ENCODE measurements at places on chromosomes 7 and 10.
A peak's percentile ranks its signal among the peaks of the same experiment; 100 is the strongest.

DNA sequence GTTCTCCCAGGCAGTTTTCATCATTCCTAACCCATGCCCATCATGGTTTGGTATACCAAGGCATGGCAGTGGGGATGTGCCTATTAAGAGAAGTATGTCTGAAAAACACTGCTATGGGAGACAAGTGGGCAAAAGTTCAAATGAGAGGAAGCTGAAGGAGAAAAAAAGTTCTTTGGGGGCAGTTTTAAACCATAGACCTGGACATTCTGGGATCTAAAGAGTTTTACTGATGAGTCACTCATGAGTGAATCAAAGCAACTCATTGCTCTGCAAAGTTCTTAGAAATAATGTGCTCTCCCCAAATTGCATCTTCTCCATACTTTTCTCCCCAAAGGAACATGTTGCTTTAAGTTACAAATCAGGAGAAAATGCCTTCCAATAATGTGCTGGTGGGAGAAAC lies 256.9 kb upstream of the MTPN start:
- DNase-seq, result no peak

GRCh38 chr7:144414815-144415214 lies 11.3 kb upstream of the NOBOX start:
- no peak for DNase-seq

DNA sequence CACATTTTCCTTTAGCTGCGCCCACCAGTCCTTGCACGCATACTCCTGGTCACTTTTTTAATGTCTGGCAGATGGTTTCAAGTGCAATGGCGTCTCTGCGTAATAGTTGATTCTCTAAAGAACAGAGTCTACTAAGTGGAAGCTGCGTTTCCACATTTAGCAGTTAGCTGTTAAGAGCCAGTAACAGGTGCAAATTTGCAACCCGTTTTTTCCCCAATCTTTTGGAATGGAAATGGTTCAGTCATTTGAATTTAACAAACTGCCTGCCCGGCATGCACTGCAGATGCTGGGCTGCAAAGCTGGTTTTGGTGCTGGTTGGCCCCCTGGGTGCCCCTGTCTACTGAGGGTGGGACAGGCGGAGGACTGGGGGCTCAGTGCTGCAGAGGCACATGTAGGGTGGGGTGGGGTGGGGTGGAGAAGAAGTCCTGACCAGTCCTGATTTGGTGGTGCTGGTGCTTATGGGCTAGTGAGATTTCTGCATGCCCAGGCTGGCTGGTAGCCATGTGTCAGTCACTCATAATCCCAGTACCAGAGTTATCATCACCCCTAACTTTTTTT lies 43.9 kb downstream of the CUX1 start:
- no peak for DNase-seq

DNA sequence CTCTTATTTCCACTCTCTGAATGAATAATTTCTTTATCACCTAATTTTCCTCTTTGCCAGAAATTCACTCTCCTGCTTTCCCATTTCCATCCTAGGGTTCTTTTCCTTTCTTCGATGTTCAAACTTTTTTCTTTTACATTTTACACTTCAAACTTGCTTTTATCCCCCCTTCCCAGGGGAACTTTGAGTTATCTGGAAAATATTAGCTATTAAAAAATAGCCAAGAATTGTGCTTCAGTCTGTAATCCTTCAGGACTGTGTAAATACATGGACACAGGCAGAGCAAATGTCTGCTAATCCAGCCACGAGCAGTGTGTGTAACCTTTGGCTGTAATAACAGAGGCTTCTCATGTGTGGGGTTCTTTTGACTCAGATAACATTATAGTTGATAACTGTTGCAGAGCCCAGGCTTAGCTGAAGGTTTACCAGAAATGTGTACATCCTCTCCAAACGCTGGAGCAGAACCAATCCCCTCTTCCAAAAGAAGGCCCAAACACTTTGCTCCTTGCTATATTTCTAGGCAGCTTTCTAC lies 4.6 kb downstream of the ASB4 start:
- no peak for DNase-seq

DNA sequence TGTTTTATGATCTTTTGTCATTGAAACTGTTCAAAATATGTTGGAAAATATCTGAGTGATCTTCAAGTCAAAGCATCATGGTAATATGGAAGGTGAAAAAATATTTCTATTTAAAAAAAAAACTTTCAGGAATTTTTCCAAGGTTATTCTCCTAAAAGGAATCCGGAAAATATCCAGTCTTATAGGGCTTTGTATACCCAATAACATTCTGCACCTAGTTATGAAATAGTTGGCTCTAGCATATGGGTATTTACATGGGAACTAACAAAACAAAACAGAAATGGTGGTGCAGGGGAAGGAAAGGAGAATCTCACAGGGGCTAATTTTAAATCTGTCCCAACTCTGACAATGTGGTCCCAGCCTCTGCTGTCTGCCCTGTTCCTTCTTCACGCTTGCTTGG lies 167.1 kb upstream of the RHEB start:
- no peak for DNase-seq

DNA sequence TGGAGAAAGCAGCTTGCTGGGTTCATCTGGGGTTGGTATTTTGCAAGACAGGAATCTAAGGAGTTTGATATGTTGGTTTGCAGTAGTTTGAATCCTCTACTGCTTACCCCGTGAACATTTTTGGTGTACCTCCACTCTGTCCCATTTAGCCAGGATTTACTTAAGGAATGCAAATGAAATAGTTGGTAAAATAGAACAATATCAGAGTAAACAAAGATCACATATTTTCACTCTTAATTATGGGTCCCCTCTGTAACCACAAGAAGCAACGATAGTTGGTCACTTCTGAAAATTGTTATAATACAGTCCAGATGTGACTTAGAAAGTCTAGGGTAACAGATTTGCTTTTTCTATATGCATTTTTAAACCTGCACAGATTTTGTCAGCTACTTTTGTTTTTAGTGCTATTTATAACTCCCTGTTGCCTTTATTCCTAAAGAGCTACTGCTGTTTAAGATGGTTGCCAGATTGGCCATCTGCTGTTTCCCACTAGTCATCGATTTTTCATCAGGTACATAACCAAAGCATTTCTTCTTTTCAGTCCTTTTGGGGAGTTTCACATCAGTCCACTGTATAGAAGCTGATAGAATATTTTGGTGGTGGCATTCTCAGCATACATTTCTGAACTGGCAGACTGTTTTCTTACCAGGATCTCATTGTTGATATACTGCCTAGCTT lies 37.6 kb downstream of the MAPK8 start:
- no peak for DNase-seq

DNA sequence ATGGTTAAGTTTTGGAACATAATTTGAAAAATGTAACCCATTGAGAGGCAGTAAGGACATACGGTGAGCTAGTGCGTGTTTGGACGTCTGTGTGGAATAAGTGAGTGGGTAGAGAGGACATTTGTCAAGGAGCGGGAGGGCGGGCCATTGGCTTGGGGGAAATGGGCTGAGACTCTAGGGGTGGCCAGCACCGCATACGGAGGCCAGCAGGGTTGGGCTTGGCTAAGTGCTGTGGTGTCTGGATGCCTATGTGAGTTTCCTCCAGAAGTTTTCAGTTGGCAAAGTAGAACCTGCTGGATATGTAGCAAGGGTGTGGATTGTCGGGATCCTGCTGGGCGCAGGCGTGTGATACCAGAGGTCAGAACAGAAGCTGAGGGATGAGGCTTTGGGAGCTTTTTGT lies 103.0 kb downstream of the TCF7L2 start:
- DNase-seq, result no peak

DNA sequence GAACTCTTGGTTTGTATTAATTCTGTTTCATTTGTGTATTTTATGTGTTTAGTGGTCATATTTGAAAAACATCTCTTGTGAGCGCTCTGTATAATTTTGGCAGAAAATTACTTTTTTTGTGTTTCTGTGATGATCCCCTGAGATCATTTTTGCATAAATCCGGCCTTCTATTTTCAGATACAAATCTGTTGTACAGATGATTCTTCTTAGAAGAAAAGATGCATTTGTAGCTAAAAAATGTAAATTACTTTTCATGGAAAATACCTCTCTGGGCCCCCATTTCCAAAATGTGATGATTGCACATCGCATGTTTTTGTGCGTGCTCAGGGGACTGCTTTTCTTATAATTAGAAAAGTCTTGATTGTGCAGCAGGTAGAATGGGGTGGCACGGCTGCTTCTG lies 395.4 kb downstream of the LRMDA start:
- DNase-seq, result no peak

- no peak for DNase-seq
Measured at GRCh38 chr10:76541852-76542251, 1095.8 kb downstream of the KCNMA1 start.

DNA sequence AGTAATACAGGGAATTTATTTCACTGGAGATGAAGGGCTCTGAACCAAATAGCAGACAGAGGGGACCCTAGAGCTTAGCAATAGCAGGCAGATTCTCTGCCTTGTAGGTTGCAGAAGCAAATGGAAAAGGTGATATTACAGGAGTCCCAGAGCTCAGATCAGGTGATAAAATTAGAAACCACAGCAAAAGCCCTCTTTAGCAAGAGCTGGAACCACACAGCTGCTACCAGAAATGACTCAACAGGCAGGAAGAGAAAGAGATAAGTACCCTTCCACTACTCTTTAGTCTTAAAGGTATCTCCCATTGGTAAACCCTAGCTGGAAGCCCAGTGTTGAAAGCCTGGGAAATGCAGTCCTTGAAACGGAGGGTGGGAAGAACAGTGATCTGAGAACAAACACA lies 535.6 kb upstream of the GHITM start:
- no peak for DNase-seq

DNA sequence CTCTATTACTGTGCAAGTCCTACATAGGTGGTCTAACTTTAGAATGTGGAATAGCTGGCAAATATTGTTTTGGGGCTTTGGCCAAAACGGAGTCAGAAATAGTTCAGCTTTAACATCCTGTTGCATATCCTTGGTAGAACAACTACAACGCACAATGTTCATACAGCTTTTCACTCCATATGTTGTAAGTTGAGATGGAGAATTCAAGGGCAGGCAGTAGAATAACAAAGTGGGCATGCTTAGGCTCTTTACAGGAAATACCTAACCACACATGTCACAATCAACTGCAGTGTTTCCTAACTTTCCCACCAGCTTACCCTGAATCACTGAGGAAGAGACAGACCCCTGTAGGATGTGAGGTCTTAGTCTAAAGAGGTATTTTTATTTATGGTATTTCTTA lies 122.3 kb downstream of the PPP1R3A start:
- DNase-seq, result peak; percentile 64

DNA sequence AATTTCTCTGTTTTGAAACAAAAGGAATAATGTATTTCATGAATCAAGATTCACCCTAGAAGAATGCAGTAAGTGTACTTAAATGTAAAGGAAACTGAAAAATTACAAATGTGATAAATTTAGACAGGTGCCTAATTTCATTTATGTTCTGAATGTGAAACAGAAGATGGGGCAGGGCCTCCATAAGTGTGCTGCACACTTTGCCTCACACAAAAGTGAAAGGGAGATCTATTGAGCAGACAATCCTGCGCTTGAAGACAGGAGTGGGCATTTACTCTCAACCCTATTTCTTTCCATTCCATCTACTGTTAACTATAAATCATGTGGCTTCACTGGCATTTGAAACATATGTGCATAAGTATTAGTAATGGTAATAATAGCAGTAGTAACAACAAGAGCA lies 36.2 kb downstream of the GNG11 start:
- no peak for DNase-seq

DNA sequence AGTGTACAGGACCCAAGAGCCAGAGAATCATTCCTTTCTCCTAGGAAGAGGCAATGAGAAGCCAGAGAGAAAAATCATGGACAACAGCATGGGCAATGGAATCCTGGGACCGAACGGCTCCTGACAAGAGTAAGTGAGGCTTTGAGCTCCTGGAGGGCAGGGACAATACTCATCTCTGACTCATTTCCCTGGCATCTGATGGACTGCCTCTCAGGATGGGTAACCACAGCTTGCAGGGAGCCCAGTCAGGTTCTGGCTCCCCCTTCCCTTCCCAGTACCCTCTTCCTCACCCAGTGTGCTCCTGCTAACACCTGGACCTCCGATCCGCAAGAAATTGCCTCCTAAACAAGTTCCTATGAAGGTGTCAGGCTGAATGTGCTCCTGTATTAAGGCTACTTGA lies 51.2 kb upstream of the SORCS3 start:
- no peak for DNase-seq

GRCh38 chr10:96548589-96548988 lies 34.9 kb upstream of the TLL2 start:
- no peak for DNase-seq

DNA sequence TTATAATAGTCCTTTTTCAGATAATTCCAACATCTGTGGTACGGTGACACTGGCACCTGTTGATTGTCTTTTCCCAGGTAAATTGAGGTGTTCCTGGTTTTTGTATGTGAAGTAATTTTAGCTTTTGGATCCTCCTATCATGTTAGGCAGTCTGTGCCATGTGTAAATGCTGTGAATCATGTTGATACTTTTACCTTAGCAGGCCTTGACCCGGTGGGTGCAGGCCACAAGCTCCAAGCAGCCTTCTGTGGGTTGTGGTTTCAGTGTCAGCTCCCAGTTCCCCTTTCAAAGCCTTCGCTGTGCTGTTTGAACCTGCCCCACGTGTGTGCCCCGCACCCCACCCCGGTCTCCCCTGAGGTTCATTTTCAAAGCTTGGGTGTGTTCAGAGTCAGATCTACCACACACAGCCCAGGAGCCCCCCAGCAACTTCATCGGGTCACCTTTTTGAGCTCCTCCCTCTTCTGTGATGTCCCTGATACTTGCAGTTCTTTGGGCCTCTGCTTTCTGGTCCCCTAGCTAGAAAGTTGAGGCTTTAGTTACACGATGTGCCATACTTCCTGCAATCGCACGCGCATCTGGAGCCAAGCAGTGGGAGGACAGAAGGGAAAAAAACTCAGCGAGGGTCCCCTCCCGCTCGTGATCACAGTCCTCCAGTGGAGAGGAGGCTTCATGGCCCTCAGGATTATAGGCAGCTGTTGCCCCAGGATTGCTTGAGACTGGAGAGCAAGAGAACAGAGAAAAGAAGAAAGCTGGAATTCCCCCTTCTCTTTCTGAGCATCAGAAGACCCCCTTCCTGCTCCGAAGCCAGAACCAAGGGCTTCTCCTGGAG lies 8.7 kb upstream of the BHLHA15 start:
- no peak for DNase-seq

DNA sequence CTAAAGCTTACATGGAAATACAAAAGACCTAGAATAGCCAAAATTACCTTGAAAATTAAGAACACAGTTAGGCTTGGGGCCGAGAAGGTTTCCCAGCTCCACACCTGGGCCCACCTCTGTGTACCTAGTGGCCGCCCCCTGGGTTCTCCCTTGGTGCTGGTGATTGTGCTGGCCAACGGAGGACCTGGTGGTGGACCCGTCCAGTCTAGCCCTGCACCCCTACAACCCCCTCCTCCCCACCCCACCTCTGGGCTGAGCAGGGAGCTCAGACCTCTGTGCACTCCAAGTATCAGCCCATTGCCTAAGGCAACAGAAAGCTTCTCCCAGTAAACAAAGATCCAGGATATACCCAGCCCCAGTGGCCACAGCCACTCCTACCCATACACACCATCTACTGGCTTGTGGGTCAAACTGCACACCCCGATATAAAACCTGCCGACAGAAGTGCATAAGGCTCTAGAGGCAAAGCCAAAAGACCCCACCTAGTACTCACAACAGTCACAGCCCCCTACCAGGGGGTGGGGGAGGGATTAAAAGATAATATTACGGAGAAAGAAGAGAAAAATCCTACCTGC lies 105.0 kb upstream of the DIP2C start:
- DNase-seq, result no peak

GRCh38 chr10:67587771-67588170 lies 108.2 kb downstream of the CTNNA3 start:
- no peak for DNase-seq
